ENCODE measurements at places on chromosomes 6 and 20.

- no peak for DNase-seq
Observed at GRCh38 chr6:20227350-20227749, 15.1 kb upstream of the MBOAT1 start.

DNA sequence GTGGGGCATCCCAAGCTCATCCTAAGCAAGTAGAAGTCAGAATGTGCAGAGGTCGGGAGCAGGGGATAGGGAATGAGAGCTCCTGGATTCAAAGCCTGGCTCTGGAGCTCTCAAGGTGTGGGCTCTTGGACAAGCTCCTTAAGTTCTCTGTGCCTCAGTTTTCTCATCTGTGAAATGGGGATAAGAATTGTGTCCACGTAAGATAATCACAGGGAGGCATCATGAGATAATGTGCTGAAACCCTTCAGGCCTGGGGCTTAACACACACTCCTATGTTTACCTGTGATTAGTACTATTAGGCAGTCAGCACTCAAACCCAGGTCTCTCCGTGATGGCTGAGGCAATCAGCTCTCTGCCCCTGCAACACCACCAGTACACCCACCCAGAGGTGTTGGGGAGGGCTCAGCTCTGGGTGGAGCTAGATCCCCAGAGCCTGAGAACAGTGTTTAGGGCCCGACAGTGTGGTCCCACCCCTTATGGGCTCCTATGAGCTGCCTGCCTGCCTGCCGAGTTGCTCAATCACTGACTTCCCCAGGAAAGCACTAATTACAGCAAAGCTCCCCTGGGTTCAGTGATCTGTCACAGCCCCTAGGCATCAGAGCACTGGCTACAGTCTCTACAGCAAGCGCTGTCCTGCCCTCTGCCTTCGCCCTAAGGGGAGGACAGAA lies 6.3 kb upstream of the SIRPA start:
- DNase-seq = no peak

DNA sequence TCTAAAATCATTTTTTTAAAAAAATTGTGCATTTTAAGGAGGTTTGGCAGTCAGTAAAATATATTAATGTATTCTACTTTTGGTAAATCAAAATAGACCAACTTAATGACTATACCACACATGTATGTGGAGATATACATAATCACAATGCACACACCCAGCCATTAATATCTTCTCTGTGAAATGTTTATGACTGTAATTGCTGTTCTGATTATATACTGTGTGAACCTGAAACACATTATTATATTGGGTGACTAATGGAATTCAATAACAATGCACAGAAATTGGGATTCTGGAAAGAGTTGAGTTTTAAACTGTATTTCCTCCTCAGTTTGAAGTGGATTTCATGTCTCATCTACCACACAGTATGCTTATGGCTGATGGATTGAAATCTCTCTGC lies 233.6 kb downstream of the PLCB1 start:
- DNase-seq = no peak

- DNase-seq = no peak
Observed at GRCh38 chr6:90508753-90509152, 78.1 kb downstream of the MAP3K7 start.

DNA sequence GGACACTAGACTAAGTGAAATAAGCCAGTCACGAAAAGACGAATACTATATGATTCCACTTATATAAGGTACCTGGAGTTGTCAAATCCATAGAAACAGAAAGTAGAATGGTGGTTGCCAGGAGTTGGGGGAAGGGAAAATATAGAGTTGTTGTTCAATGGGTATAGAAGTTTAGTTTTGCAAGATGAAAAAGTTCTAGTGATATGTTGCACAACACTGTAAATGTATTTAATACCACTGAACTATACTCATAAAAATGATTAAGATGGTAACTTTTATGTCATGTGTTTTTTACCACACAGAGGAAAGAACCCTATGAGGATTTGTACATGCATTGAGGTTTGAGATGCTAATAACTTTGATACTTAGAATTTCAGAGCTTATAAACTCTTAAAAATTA lies 46.0 kb upstream of the TRAM2 start:
- no peak for DNase-seq

DNA sequence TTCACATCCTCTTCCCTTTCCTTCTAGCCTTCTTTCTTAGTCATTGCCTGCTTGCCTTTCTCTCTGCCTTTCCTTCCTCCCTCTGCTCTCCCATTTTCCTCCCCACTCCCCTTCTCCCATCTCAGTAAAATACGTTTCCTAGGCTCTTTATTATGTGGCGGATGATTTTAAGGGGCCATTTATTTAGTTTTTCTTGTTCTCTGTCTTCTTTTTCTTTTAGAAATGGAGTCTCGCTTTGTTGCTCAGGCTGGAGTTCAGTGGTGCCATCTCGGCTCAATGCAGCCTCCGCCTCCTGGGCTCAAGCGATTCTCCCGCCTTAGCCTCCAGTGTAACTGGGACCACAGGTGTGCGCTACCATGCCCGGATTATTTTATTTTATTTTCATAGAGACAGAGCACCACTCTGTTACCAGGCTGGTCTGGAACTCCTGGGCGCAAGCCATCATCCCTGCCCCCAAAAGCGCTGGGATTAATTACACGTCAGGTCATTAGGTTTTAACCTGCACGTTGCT lies 1.5 kb downstream of the MTHFD1L start:
- DNase-seq = no peak

DNA sequence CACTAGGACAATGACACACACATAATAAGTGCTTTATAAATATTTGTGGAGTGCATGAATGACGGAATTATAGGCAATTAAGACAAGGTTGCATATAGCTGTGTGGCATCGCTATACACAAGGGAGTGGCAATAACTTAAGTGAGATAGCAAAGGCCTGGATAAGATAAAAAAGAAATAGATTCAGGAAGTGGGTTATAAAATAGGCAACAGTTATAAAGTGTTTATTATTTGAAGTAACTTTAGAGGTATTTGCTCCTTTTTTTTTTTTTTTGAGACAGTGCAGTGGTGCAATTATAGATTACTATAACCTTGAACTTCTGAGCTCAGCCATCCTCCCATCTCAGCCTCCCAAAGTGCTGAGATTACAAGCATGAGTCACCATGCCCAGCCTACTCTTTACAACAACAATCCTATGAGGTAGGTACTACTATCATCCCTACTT lies 75.9 kb upstream of the LOC128125822 start:
- no peak for DNase-seq

Data from D721Med (cell line).